Stimulated activated naive CD4-positive, alpha-beta T cell treated with Interleukin-2 at 50 U/mL for 16 hours (primary cell): ENCODE measurements at places on chromosomes 11 and 22.

DNA sequence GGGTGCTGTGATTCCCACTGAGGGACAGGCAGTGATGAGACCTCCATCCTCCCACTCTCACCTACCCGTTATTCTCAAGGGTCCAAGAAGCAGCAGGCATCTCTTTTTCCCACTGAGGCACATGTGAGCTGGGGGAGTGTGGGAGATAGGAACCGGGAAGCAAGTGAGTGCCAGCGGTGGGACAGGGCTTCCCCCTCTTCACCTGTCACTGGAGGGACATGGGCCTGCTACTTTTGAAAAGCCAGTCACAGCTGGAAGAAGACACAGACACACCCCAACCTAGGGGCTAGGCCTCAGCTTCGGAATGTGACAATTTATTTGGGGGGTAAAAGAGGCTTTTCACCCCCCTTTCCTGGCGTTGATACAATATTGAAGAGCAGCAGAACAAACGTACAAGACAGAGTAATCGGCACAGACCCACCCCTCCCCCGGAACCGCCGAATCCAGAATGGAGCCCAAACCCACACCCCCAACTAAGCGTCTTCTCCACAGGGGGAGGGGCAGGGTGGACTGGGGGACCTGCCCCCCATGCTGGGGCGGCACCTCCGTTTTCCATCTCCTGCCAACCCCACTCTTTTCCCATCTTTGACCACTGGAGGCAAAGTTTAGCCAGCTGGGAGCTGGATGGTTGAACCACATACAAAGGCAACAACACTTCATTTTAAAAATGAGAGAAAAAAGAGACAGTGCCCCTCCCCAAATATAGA, 10.7 kb downstream of the CBX6 start:
- DNase-seq: no peak

- peak; percentile 76 for DNase-seq
These were observed 39.5 kb downstream of the TP53I11 start for GRCh38 chr11:44911029-44911814.

GRCh38 chr22:47309476-47309875, 547.0 kb downstream of the TBC1D22A start:
- DNase-seq: no peak

GRCh38 chr11:65558002-65558929, at the start of gene LTBP3:
TSS of gene LTBP3 (minus strand) at chr11:65558359. CDS start at chr11:65557959, 400 bp downstream.
- no peak for DNase-seq

DNA sequence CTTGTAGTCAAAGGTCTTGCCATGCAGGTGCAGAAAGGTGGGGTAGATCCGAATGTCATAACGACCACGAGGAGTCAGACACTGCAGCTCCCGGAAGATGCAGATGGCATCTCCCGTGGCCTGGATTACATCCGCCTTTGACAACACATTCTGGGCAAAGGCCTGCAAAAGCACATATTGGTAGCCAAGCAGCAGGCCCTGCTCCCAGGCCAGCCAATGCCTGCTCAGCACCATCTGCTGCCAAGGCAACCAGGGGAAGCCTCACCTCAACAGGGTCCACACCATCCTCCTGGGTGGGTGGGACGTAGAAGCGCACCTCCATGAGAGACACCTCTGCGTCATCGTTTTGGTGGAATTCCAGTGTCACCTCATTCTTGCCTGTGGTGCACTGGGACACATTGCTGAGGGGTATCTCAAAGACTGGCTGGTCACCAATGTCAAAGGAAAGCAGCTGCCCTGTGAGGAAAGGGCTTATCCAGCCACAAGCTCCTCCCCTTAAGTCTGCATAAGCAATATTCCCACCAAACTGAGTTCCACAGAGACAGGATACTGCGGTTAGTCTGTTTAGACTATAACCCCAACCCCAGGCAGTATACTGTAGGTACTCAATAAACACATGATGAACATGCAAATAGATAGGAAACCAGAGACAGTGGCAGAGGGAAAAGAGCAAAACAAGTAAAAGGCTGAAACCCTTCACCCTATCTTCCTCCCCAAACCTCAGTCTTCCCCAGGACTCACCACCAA, 2.8 kb downstream of the SSRP1 start:
- no peak for DNase-seq

- no peak for DNase-seq
These were observed 25.7 kb upstream of the MRPL17 start for GRCh38 chr11:6708876-6709275.

- DNase-seq: no peak
These were observed 4.2 kb upstream of the ME3 start for GRCh38 chr11:86676533-86677154.

DNA sequence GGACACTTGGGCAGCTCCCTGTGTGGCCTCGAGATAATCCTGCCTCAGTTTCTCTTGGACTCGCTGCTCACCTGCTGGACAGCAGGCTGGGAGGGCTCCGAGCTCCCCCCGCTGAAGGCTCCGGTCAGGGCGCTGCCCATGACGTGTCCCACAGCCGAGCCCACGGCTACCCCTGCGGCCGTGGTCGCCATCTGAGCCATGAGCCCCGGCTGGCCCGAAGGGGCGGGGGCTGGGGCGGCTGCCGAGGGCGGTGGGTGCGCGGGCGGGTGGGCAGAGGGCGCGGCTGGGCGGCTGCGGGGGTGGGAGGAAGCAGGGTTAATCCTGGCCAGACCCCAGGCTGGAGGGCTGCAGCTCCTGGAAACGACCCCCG, 484 bp downstream of the CHCHD10 start:
- DNase-seq: no peak

- DNase-seq: peak; percentile 69
These were observed at the start of gene UNC93B1 for GRCh38 chr11:68003846-68004550. TSS of gene UNC93B1 (minus strand) at chr11:68004097. CDS start at chr11:68004043, 54 bp downstream.

- no peak for DNase-seq
These were observed 112.8 kb downstream of the ABTB2 start for GRCh38 chr11:34245041-34245440.

GRCh38 chr11:27934830-27935145, 173.2 kb downstream of the KIF18A start:
- DNase-seq: no peak

- DNase-seq: no peak
These were observed 454.6 kb downstream of the MIAT start for GRCh38 chr22:27111796-27112672.

DNA sequence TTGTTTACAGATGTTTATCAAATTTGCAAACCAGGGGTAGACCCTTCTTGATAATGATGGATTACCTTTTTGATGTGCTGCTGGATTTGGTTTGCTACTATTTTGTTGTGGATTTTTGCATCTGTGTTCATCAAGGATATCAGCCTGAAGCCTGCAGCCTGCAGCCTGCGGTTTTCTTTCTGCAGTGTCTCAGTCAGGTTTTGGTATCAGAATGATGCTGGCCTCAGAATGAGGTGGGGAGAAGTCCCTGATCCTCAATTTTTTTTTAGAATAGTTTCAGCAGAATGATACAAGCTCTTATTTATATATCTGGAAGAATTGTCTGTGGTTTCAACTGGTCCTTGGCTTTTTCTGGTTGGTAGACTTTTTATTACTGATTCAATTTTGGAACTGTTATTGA, 19.7 kb upstream of the RAB38 start:
- DNase-seq: no peak

GRCh38 chr11:117535850-117536411, 208.3 kb downstream of the CEP164 start:
- DNase-seq: no peak

DNA sequence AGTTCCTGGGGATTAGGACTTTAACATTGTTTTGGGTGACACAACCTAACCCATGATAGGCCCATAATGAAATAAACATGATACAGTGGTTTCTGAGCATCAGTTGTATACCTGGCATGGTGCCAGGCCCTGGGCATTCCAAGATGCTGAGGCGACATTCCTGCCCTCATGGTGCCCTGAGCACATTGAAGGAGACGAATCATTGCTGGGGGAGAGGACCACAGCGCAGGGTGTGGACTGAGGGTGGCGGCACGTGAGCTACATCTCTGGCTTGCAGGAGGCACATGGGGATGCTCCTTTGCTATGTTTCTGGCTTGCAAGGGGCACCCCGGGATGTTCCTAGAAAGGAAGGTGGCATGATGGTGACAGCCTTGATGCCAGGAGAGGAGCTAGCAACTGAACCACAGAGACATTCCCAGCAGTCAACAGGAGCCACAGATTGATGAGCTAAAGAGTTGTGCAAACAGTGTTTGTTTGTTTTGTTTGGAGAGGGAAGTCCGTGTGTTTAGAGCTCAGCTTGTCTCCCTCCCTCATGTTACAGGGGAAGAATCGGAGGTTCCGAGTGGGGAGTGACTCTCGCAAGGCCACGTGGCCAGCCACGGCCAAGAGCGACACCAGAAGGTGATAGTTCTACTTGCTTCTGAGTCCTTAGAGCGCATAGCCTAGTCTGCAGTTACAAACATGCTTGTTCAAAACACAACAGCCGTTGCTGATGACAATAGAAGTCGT, 106.4 kb downstream of the MIAT start:
- DNase-seq: no peak

DNA sequence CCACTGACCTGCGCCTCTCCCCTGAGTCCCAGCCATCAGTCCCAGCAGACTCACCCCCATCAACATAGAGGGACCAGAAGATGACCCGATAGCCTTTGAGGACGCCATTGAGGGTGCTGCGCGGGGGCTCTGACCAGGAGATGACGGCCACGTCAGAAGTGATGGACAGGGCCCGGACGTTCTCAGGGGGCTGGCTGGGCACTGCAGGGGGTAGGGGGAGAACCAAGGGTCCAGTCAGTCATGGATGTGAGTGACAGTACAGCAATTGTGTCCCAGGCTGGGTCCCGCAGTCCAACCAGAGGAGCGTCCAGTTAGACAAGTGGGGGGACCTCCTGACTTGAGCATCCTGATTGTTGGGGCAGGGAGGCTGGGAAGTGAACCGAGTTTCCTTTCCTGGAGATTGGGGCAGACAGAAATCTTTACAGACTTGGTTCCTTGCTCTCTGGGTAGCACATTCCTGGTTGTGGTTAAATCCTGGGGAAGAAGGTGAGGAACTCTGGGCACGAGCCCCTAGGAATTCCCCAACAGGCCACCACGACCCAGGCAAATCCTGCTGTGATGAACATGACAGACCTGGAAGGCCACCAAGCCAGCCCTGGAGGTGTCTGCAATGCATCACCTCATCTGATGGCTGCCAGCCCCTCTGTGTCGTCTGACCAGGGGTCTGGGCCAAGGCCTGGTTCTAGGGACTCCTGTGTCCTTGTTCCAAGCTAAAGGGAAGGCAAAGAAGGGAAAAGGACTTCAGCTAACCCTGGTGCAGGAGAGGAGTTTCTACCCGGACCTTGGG, 133.9 kb downstream of the CEP164 start:
- no peak for DNase-seq

- DNase-seq: no peak
These were observed 18.6 kb upstream of the LMO2 start for GRCh38 chr11:33910296-33910957.

GRCh38 chr22:43796567-43796966, 15.5 kb downstream of the EFCAB6 start:
- no peak for DNase-seq

GRCh38 chr11:132864811-132865576, 667.3 kb downstream of the OPCML start:
- DNase-seq: no peak

DNA sequence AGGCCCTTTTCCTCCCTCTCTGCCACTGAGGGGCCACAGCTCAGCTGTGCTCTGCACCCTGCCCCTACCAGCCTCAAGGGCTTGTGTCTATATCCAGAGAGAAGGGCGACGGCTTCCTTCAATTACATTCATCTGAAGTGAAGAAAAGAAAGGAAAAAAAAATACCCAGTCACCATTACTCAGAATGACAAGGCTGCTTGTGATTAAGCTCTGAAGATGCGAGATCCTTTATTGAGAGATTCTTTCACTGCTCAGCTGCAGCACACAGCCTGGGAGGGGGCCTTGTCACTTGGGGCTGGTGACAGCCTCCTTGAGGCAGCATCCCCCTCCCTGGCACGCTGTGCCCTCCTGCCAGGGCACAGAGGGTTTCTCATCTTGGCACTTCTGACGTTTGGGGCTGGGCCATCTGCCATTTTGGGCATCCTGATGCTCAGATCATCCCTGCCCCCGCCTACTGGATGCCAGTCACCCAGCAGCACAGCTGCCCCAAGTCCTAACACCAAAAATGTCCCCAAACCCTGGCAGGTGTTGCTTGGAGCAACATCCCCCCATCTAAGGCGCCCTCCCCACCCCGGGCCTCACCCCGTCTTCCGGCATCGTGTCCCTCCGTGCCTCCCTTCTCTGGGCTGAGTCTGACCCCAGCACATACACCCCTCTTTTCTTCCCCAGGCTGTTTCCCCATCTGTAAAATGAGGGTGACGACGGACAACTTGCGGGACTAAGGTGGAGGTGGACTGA, 1394.7 kb downstream of the BRD1 start:
- DNase-seq: no peak

GRCh38 chr11:65611758-65612603, 2.0 kb downstream of the MAP3K11 start:
- DNase-seq: no peak

DNA sequence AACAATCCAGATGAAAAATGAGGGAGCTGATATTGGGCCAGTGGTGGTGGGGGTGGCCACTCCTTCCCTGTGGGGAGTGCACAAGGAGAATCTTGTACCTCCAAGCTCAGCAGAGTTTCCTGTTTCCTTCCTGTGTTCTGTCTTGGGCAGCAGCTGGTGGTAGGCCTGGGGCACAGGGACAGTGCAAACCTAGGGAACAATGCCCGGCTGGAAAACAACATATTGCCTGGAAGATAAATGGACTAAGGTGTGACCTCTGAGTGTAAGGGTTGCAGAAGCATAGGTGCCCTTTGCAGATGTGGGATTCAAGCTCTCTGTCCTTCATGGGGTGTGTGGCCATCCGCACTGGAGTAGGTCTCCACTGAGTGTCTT, 5.8 kb upstream of the JAM3 start:
- no peak for DNase-seq

DNA sequence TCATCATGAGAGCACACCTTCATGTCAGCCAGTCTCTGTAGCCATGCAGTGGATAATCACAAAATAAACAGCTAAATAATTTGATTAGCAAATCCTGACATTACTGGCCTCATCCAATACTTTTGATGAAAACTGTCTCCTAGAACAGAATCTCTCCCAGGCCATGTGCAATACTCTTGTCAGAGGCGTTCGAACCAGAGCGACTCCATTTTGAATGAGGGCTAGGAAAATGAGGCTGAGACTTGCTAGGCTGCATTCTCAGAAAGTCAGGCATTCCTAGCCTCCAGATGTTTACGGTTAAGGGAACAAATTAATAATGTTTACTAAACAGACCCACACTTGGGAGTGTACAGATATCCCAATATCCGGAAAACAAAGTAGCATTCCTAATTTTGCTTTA, 69.9 kb downstream of the FAM168A start:
- DNase-seq: no peak

GRCh38 chr11:68312780-68313573, 586 bp downstream of the LRP5 start:
- DNase-seq: no peak

- no peak for DNase-seq
These were observed 113.4 kb downstream of the TRPC6 start for GRCh38 chr11:101470419-101470818.

- DNase-seq: no peak
These were observed 146.5 kb downstream of the GRIK4 start for GRCh38 chr11:120658071-120658423.

- DNase-seq: no peak
These were observed 5.9 kb upstream of the MRGPRF start for GRCh38 chr11:69018924-69019323.
